ENCODE measurements at places on chromosomes 4 and X.

GRCh38 chrX:69027181-69028005 is 137.9 kb downstream of the PJA1 start:
- no peak for DNase-seq

- peak; percentile 13 for DNase-seq
Measured at GRCh38 chrX:25067271-25068172, 51.8 kb upstream of the ARX start.

DNA sequence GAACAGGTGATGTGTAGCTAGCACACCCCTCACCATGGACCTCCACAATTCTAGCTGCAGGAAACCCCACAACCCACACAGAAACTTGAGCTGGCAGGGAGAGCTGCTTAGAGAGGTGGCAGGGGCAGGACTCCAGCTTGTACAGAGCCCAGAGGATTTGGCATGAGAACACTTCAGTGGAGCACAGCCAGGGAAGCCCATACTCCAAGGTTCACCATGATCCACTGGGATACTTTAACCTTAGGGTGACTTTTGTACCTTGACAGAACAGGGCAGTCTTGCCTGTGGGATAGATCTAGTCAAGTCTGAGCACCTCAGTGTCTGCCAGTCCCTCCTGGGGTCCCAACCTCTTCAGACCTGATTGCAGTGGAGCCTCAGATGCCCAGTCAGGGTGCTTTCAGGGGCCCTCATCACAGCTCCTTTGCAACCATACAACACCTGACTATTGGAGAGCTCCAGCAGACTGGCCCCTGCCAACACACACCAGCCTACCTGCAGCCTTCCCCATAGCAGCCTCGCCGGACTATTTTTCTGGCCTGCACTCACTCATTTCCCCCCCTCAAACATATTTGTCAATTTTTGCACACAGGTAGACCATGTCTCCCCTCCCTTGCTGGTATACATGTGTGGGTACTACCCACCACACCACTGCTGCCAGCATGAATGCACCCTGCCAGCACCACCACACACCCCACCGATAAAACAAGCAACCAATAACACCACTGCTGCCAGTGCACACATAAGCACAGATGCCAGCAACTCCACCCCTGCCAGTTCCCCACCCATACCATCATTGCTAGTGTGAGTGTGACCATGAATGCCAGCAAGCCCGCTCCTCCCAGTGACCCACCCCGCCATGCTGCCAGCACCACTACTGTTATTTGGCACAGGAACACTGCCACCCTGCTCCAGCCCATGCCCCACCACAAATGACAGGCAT is 56.0 kb upstream of the CDX4 start:
- DNase-seq: no peak

GRCh38 chrX:153945956-153946943 is 1.8 kb upstream of the RENBP start:
- DNase-seq: no peak

- no peak for DNase-seq
Measured at GRCh38 chr4:73236151-73236550, 22.4 kb downstream of the ANKRD17 start.

- no peak for DNase-seq
Measured at GRCh38 chrX:49879656-49880277, 483 bp downstream of the USP27X start.

- no peak for DNase-seq
Measured at GRCh38 chrX:72016881-72017783, 106.5 kb downstream of the NHSL2 start.

- DNase-seq: no peak
Measured at GRCh38 chr4:79949178-79949577, 123.9 kb downstream of the ANTXR2 start.

- no peak for DNase-seq
Measured at GRCh38 chr4:20337261-20337664, 85.6 kb downstream of the SLIT2 start.

DNA sequence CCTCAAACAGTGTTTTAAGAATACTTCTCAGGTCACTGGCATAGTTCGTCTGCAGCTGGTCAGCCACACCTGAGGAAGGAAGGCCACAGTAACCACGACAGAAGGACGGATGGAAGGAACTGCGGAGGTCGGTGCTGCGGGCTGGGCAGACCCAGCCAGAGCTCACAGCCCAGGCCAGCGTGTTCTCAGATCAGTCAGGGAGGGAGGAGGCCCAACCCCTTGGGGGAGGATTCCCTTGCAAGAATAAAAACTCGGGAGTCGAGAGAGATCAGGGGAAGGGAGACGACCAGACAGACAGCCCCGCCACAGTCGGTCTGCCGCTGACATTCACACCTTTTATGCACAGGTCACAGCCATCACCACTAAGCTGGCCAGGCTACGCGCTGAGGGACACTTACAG is 11.3 kb upstream of the MXD4 start:
- no peak for DNase-seq

DNA sequence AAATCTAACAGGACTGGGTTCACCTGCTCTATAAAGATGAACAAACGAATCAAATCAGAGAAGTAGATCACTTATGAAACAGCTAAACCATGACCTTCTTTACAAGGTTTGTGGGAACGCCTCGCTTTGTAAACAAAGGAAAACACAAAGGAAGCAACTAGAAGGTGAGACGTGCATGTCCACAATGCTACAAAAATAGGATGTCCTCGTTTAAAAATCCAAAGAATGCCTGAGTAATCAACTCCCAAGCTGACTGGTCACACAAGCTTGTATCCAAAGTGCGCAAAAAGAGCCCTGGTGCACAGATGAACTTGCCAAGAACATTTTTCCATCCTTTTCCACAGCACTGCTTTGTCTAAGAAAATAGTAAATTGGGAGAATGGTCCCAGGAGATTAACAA is 6.3 kb upstream of the SH3KBP1 start:
- no peak for DNase-seq

GRCh38 chr4:142402900-142403299 is 443.2 kb downstream of the INPP4B start:
- peak; percentile 50 for DNase-seq

- no peak for DNase-seq
Measured at GRCh38 chr4:7845493-7846128, 94.0 kb downstream of the AFAP1 start.

GRCh38 chr4:139525414-139525813 is 30.6 kb downstream of the SETD7 start:
- DNase-seq: no peak

DNA sequence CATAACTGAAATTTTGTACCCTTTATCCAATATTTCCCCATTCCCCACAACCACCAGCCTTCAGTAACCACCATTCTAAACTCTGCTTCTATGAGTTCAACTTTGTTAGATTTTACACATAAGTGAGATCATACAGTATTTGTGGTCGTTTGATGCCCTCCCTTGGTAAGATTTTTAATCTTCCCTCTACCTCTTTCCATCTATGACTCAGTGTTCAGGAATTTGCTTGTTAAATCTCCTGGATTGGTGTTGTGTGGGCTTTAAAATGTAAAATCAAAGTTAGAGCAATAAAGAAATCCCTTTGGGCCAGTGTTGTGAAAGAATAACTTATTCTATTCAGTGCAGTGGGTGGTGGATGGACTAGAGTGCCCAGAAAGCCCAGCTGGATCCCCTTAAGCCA is 37.4 kb downstream of the SLC16A2 start:
- no peak for DNase-seq

DNA sequence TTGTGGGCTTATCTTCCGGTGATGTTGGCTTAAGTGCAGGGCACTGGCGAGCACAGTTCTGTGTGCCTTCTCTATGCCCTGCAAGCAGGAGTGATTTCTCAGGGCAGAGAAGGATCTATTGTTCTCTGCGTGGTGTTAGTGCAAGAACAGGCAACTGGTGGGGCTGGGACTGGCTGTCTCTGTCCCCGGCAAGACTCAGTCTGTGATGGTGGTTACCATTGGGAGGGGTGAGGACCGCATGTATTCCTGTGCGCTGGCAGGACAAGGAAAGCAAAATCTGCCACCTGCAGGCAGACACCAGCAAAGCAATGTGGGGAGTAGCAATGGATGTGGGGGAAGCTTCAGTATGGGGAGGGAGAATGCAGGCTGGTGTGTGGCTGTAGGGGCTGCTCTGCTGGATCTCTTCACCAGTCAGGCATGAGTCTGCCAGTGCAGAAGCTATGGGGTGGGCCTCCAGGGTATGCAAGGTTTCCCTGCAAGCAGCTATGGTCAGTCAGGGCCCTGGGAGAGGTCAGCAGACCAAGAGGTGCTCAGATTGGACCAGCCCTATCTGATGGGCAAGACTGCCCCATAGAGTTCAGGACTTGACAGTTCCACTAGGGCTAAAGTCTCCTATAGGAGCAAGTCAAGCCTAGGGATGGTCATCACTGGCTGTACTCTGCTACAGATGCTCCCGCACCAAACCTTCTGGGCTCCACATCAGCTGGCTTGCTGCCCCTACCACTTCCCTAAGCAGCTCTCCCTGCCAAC is 16.8 kb downstream of the PF4 start:
- DNase-seq: no peak

- DNase-seq: no peak
Measured at GRCh38 chrX:154602766-154603437, 16.2 kb downstream of the CTAG1B start.

- DNase-seq: no peak
Measured at GRCh38 chr4:7396186-7396910, 38.4 kb downstream of the PSAPL1 start.

DNA sequence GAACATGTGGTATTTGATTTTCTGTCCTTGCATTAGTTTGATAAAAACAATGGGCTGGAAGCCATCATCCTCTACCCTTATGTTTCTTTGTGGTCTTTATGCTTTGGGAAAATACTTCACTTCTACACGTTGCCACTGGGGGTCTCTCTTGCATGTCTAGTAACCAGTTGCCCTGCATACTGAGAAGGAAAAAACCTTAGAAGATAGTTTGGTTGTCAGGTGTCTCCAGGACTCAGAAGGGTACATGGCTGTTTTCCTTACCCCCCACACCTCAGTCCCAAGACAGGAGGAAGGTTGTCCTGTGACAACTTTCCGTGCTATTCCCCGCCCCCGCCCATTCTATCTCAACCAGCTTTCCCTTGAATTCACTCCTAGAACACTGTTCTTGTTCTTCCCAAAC is 62.1 kb upstream of the LANCL3 start:
- no peak for DNase-seq

DNA sequence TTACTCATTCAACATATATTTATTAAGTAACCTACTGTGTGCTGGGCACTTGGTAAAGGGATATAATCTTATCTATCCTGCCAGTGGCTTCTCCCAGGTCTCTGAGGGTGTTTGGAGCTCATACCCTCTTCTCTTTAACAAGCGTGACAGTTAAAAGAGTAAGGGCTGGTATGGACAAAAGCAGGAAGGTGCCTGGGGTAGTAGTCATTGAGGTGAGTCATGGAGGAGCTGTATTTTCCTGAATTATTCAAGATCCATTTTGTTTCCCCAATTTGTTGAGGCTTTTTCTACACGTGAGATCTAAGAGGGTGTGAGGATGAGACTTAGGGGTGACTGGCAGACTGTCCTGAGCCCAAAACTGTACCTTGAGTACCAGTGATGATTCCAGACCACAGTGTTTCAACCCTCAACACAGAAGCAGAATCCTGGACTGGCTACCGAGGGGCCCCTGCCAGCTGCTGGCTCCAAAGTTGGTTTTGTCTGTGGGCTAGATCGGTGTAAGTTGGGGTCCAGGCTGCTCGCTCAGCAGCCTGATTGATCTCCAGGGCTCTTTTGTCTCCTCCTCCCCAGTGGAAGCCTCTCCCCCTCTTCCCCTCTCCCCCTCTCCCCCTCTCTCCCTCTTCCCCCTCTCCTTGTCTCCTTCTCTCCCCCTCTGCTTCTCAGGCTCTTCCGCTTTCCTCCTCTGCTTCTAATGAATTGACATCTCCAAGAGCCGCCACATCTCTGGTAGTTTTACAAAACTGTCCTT is at the start of gene DRP2:
TSS of gene DRP2 (plus strand) at position 671 of the 748 bp plus-strand sequence. CDS start 11,862 bp downstream, outside the sequence.
- DNase-seq: no peak

DNA sequence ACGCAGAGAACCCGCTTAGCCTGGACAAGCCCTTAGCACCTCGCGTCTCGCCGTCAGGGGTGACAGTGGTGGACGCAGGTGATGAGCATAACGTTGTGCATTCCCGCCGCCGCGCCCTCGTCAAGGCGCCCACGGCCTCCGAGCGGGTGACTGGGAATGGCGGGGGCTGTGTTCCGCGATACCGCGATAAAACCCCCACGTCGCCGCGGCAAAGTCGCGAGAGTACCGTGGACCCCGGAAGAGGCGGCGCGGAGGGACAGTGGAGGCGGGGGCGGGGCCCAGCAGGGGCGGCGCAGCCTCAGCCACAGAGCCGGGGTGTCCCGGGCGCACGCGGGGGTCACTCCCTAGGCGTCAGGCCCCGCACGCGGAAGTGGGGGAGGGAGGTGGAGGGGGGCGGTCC is 53.8 kb downstream of the ZFYVE28 start:
- peak; percentile 41 for DNase-seq

DNA sequence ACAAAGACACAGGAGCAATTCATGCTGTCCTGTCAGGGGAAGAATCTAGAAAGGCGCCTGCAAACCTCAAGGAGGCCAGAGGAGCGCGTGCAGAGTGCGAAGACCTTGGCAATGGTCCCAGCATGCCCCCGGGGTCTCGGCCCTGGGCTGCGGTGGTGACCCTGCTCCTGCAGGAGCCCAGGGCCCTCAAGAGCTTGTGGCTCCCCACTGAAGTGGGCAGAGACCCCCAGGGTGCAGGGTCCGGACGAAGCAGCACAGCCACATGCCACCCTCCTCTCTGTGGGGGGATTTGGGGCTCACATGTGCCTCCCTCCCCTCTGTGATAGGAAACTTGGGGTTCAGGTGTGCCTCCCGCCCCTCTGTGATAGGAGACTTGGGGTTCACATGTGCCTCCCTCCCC is 39.3 kb downstream of the GAK start:
- DNase-seq: no peak

All from activated CD4-positive, alpha-beta T cell treated with anti-CD3 and anti-CD28 coated beads, Interleukin-2, Interleukin-4, amounts not matched to agents 100 ng/mL and 50 ng/mL, durations not matched to agents 16 hours and 8 hours (primary cell).